ENCODE measurements at places on chromosomes 4 and X.

- no peak for DNase-seq
Observed at GRCh38 chr4:11710453-11711093, 281.9 kb upstream of the HS3ST1 start.

DNA sequence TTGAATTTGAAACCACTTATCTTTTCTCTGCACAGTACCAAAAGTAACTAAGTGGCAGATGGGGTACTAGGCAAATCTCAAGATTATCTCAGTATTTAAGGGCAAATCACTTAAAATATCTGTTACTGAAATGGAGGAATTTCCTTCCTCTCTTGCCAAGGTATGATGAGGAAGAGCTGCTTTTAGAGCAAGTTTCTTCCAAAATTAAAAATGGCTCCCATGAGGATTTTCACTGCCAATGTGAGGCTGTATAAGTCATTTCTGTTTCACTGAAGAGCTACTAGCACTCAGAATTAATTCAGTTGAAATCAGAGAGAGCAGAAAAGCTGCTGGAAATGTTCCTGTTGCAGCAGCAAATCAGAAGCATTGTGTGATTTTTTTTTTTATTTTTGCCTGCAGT, 43.4 kb downstream of the GABRB1 start:
- no peak for DNase-seq

GRCh38 chr4:89438102-89438831, 130.7 kb upstream of the GPRIN3 start:
- no peak for DNase-seq

DNA sequence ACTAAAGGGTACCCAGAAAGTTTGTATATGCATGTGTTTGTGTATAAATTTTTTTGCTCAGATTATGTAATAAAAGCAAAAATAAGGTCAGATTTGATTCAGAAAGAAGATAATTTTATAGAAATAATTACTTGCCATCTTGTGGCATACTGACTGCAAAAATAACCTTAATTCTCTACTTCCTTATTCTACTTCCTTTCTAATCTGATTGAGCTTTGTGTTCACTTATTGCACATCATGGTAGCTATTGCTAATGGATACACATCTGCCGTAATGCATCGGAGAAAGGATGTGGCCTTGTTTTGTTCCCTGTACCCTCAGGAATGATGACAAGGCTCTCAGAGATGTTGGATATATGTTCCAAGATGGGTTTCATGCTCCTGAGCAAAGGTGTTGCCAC, 10.5 kb upstream of the GNPDA2 start:
- DNase-seq: no peak

DNA sequence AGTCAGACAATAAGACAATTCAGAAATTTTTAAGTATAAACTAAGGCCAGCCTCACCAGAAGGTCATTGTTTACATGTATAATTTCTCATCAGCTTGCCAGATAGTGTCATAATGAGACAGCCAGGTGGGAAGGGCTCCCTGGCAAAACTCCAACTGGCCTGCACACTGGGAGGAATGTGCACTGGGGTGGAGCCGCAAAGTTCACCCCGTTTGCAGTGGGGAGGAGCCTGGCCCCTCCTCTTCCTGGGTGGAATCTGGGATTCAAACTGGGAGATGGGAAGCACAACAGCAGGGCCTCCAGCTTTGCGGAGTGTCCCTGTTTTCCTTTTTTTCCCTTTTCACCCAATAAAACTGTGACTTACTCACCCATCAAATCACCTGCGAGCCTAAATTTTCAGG, 329.9 kb downstream of the SMARCA1 start:
- no peak for DNase-seq

Data from AG04449 (cell line).